SJCRH30 (cell line): ENCODE measurements at places on chromosomes 7 and 10.
A peak's percentile ranks its signal among the peaks of the same experiment; 100 is the strongest.

DNA sequence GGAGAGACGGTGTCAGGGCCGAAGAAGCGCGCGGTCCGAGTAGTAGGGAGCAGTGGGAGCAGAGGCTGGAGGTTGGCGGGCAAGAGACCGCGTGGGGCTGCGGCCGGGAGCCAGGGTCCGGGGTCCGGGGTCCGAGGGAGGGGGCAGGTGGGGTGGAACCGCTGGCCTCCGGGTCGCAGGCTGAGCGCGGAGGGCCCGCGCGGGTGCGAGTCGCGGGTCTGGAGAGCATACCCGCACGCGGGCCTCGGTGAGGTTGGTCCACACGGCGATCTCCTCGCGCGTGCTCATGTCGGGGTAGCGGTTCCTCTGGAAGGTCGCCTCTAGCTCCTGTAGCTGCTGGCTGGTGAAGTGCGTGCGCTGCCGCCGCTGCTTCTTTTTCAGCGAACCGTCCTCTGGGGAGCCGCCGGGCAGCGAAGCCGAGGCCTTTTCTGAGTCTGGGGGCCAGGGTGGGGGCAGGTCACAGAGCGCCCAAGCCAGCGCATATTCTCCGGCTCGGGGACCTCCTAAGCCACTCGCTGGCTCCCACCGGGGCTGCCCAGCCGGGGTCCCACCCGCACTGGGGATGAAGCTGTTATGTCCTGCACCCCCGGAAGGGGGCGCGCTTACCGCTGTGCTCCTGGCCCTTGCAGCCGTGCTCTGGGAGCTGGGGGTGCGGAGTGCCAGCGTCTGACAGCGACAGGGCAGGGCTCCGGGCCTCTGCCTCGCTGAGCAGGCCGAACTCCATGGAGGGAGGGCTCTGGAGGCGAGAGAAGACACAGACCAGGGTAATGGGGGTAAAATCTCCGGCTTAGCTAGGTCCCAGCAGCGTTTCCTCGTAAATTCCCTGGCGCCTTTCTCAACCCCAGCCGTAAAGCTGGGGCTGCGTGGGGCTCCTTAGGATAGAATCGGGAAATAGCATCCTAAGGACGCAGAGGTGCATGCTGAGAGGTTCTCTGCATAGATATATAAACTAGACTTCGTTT is 5.5 kb downstream of the ELOVL3 start:
- DNase-seq: no peak

DNA sequence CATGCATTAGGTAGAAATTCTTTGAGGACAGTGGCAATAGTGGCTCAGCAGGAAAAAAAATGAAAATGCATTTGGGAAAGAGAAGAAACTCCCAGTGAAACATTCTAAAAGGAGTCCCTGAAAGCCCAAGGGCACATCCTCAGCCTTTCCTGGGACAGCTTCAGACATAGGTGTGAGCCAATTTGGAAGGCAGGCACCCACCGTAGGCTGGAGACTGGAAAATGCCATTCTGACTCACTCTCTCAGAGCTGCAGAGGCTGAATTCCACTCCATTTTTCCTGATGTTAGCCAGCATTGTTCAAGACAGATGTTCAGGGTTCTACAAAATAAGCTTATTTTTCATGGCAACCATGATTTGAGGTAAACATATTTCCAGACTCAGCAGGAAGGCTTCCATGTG is 379.0 kb upstream of the FZD8 start:
- DNase-seq: no peak

GRCh38 chr7:156950381-156950858 is 908 bp downstream of the NOM1 start:
- no peak for DNase-seq

GRCh38 chr7:17131060-17131345 is 167.4 kb upstream of the AHR start:
- DNase-seq: no peak

DNA sequence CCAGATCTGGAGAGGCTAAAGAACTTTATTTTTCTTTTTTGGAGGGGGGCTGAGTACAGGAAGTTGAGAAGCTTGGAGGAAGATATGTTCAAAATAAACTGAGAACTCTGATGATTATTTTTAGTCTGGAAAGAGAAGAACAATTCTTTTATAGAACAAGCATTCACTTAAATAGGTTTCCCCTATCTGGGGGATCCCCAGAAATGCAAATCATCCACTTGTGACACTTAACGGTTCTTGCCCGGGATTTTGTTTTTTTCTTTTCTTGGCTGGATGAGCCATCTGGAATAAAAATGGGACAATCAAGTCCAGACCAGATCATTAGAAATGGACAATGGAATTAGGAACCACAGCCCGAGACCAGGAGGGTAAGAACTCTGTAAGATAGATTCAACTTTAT is 95.9 kb upstream of the EGR2 start:
- DNase-seq: no peak

- peak; percentile 75 for DNase-seq
Measured at GRCh38 chr7:75689246-75690099, 49.3 kb downstream of the HIP1 start.
